ENCODE measurements at places on chromosomes 4 and X.

DNA sequence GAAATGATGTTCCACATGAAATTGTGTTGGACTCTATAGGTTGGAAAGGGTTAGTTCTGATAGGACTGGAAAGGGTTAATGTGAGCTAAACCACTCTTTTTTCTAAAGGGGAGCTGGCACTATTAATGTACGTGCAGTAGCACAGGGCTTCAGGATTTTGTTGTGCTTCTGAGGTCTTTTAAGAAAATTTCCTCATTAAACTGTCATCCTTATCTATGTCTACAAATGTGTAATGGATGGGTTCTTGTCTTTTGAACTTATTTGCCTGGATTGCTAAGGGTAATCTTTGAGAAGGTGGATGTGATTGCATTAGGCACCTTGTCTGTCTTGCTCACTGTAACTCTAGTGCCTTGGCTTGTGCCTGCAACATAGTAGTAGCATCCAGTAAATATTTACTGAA lies 106.0 kb upstream of the SLC4A4 start:
- DNase-seq: no peak

GRCh38 chrX:1102786-1103185 lies 109.7 kb downstream of the CRLF2 start:
- no peak for DNase-seq

GRCh38 chr4:160364217-160364616 lies 1261.3 kb downstream of the RAPGEF2 start:
- no peak for DNase-seq

DNA sequence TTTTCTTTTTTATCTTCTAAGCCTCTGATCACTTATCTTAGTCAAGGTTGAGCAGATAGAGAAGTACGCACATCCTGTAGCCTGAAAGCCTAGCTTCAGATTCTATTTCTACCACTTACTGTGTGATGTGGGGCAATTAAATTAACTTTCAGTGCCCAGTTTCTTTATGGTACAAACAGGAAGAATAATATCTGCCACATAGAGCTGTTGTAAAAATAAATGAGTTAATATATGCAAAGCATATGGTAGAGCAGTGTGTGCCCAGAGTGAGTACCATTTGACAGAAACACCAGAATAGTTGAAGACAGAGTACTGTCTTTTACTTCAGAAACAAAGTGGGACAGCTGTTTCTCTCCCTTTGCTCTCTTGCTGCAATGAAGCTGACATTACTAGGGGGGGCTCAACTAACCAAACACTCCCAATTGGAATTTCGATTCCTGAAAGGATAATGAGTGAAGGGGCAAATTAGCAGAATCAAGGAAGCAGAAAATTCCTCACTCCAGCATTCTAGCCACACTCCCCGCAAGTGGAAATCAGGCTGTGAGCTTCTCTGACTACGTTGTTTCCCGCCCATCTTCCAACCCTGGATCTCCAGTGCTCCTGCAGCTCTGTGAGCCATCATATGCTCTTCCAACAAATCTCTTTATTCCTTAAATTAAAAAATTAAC lies 80.4 kb downstream of the MAPK10 start:
- no peak for DNase-seq

DNA sequence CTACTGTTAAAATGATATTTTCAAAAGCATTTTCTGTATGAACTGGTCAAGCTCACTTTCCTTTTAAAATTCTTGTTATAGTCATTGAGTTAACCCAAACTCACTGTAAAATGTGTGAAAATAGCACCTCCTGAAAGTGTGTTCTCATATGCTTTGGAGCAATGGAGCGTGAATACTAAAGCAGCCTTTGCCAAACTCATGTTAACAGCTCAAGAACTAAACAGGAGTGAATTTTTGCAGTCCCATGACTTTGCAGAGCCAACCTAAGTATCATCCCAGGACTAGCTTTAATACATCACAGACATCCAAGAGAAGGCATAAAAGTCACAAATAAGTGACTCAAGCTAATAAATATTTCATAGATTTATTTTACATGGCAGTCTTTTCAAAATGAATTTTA lies 2.3 kb downstream of the AMMECR1 start:
- no peak for DNase-seq

DNA sequence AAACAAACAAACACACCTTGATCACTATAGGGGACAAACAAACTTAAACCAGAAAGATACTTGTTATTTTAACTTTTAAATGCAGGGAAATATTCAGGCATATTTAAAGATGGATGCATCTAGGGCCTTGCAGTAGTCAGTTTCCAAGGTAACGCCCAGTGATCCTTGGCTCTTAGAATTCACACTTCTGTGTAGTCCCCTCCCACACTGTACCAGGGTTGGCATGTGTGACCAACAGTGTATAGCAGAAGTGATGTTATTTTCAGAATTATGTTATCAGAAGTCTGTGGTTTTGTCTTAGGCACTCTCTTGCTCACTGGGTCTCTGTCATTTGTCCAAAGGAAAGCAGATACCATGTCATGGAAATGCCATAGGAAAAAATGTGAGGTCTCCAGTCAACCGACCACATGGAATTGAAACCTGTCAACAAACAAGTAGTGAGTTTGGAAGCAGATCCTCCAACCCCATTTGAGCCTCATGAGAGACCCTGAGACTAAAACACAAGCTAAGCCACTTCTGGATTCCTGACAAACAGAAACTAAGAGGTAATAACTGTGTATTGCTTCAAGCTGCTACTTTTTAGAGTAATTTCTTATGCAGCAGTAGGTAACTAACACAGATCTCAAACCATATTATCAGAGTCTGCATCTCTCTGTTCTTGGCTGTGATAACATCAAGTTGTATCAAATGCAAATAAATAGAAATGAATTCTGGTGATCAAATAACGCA lies 670.3 kb downstream of the KCTD8 start:
- DNase-seq: no peak

DNA sequence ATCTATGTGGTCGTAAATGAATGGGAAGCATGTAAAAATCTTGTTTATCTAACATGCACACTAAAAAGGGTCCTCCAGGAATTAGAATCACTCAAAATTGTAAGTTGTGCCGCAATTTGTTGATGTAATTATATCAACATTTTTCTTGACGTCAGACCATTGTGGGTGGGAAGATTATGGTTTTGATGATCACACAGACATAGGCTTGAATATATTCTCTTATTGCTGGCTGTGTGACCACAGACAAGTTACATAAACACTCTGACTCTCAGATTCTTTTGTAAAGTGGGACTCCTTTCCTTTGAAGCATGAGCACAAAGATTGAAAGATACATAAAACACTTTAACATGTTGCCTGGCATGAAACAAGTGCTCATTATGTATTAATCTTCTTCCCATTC lies 51.5 kb downstream of the IL1RAPL1 start:
- DNase-seq: no peak

- no peak for DNase-seq
Observed at GRCh38 chr4:141132072-141132708, 1.1 kb downstream of the RNF150 start.

GRCh38 chr4:18754180-18754579 lies 732.6 kb upstream of the LCORL start:
- DNase-seq: no peak

GRCh38 chr4:7013175-7013574 lies 30.0 kb upstream of the TADA2B start:
- DNase-seq: no peak

- no peak for DNase-seq
Observed at GRCh38 chrX:79146640-79147390, 2.3 kb downstream of the GPR174 start.

GRCh38 chr4:127291316-127291715 lies 341.4 kb upstream of the INTU start:
- DNase-seq: no peak

- no peak for DNase-seq
Observed at GRCh38 chrX:7996414-7996813, 69.2 kb upstream of the PNPLA4 start.

GRCh38 chr4:82741188-82741587 lies 57.4 kb downstream of the SCD5 start:
- DNase-seq: no peak

- DNase-seq: no peak
Observed at GRCh38 chr4:187212446-187213080, 488.9 kb upstream of the FAT1 start.

DNA sequence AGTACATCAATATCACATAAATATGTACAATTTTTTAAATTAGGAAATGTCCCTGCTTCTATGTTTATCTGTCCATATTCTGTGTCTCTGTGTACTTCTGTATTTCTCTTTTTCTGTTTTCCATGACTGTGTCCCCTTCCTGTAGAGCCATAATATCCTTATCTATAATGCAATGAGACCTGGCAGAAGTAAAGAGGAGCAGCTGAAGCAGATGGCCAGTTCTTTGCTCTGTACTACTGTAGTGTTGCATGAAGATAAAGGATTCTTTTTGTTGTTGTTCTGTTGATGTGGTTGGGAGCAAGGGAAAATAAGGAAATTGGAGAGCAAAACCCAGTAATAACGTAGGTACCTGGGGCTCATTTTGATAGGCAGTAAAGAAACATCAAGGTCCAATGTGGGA lies 301.7 kb downstream of the ADGRL3 start:
- no peak for DNase-seq

GRCh38 chrX:153441981-153442380 lies 3.9 kb downstream of the TREX2 start:
- no peak for DNase-seq

GRCh38 chr4:62126064-62126732 lies 926.1 kb downstream of the ADGRL3 start:
- DNase-seq: no peak

GRCh38 chrX:24498181-24498580 lies 33.1 kb downstream of the PDK3 start:
- no peak for DNase-seq

- DNase-seq: no peak
Observed at GRCh38 chr4:182929296-182929695, 12.1 kb upstream of the DCTD start.

- DNase-seq: no peak
Observed at GRCh38 chrX:109733613-109734083, 591 bp upstream of the ACSL4 start.

GRCh38 chr4:178026999-178027398 lies 584.8 kb upstream of the AGA start:
- DNase-seq: no peak

GRCh38 chr4:87120411-87121162 lies 99.8 kb downstream of the KLHL8 start:
- DNase-seq: no peak

GRCh38 chrX:116628464-116628863 lies 165.7 kb upstream of the CT83 start:
- DNase-seq: no peak

DNA sequence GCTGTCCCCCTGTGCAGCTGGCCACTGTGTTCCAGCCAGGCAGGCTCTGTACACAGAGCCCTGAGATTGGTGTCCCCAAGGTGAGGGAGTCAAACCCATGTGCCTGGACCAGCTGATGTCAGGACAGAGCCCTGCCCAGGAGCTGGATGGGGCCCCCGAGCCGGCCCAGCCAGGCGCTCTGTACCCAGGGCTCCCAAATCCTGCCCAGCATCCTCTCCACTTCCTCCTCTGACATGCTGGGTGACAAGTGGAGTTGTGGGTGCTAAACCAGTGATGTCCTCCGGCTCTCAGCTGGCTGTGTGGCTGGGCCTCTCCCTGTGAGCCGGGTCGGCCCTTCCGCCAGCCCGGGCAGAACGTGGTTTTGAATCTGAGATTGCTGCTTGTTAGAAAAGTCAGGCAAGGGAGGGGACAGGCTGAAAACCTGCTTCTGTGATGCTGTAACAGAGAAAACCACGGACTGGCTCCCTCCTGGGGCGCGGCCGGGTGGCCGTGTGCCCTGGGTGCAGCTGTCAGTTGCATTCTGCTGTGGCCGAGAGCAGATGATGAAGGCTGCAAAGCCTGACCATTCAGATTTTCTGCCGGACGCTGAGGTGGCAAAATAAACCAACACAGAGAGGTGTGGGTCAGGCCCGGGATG lies 7.9 kb upstream of the CPLX1 start:
- DNase-seq: no peak

- no peak for DNase-seq
Observed at GRCh38 chrX:1118572-1119199, 93.8 kb downstream of the CRLF2 start.

- no peak for DNase-seq
Observed at GRCh38 chr4:154526151-154526550, 24.0 kb downstream of the PLRG1 start.

DNA sequence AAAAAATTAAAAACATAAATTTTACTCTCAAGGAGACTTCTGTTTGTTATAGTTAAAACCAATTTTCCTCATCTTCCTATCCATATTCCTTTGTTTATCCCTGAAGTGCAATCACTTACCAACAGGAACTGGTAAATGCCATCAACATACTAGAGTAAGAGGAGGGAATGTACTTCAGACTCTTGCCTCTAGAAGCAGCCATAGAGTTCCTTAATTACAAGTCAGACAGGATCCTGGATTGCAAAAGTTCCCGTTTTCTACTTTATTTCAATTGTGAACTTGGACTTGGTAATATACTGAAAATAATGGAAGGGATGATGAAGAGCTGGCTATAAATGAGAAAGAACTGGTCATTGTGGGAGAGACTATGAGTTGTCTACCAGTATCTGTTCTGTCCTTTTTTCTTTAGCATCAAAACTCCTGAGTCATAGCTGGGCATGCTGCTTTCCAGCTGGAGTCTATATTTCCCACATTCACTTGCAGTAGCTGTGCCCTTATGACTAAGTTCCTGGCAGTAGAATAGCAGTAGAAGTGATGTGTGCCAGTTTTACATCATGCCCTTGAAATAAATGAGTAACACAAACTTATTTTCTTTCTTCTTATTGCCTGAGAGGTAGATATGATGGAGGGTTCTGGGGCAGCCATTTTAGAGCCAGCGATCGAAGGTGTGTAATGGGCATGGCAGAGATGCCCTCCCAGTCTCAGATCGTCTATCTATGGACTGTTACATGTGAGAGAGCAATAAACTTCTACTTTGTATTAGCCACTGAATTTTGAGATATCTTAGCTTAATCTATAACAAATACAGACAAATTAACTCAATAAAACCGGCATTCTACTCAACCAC lies 26.8 kb upstream of the SPARCL1 start:
- no peak for DNase-seq

DNA sequence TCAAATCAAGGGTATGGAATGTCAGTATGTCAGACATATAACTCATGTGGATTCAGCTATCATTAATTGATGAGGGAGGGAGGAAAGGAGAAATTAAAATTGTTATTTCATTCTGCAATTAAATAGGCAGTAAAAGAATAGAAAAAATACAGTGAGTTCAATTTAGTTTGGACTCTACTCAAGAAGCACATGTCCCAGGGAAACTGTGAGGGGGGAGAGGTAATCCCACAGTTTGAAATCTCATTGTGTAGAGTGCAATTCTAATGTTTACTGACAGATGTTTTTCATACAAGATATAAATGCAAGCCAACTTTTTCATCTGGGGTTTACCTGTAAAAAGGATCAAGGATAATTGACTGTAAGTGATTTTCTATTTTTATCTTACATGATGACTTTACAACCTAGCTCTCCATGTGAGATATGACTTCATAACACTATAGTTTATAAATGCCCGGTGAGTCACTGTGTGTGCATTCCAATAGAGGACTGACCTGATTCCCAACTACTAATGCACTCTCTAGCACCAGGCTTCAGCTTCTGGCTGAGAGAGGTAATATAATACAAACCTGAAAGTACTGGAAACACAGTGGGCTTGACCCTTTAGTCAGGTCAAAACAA lies 35.2 kb upstream of the SCD5 start:
- no peak for DNase-seq

Data from activated CD4-positive, CD25-positive, alpha-beta regulatory T cell treated with anti-CD3 and anti-CD28 coated beads, Interleukin-2, amount 50 U/mL, for 16 hours (primary cell).